GM23248 (cell line): ENCODE measurements at places on chromosomes 2 and 18. TPM values are rescaled to one million over a fixed set of nuclear protein-coding genes. Genes with fewer than 3 reads are reported as not detected.

The ZNF385B gene
- total RNA-seq, result not detected in 2 replicates

The UGT1A10 gene
- not detected in 2 replicates for total RNA-seq

The VSNL1 gene
- total RNA-seq, result 1.8 TPM in 1 of 2 replicates, not detected in the other

The LTBP1 gene
- total RNA-seq, result 198 and 211 TPM in 2 replicates

The TCF23 gene
- total RNA-seq, result not detected in 2 replicates

The RBM44 gene
- total RNA-seq, result 0.11 and 2.8 TPM in 2 replicates

The G6PC2 gene
- total RNA-seq, result not detected in 2 replicates

The NCKAP1 gene
- 169 and 201 TPM in 2 replicates for total RNA-seq

The ANTXR1 gene
- 126 and 128 TPM in 2 replicates for total RNA-seq

The MYOM1 gene
- total RNA-seq, result 0.65 TPM in 1 of 2 replicates, not detected in the other

The POTEF gene
- total RNA-seq, result not detected in 2 replicates

The CARF gene
- total RNA-seq, result 8.1 and 9.5 TPM in 2 replicates

The ASB3 gene
- 23.0 and 51.6 TPM in 2 replicates for total RNA-seq

The GATA6 gene
- 17.6 and 19.0 TPM in 2 replicates for total RNA-seq

The FZD7 gene
- 53.7 and 56.4 TPM in 2 replicates for total RNA-seq

The NBEAL1 gene
- total RNA-seq, result 36.0 and 45.1 TPM in 2 replicates

The TMEM18 gene
- total RNA-seq, result 9.9 and 16.2 TPM in 2 replicates

The LINC00305 gene
- total RNA-seq, result not detected in 2 replicates

The FBXO36 gene
- total RNA-seq, result 2.3 and 5.3 TPM in 2 replicates

The KRTCAP3 gene
- not detected in 2 replicates for total RNA-seq

The TGFA gene
- total RNA-seq, result 14.8 and 17.3 TPM in 2 replicates

The RAB27B gene
- 0.13 and 0.54 TPM in 2 replicates for total RNA-seq

The RND3 gene
- total RNA-seq, result 244 and 271 TPM in 2 replicates

The ARHGAP25 gene
- total RNA-seq, result not detected in 2 replicates

The GAD1 gene
- 0.13 and 2.6 TPM in 2 replicates for total RNA-seq

The GALNT14 gene
- 1.4 and 3.5 TPM in 2 replicates for total RNA-seq

The EMILIN2 gene
- total RNA-seq, result 23.9 and 30.2 TPM in 2 replicates

The FTCDNL1 gene
- 0.13 and 0.65 TPM in 2 replicates for total RNA-seq

The CD207 gene
- total RNA-seq, result not detected in 2 replicates

The GDF7 gene
- total RNA-seq, result not detected in 2 replicates

The MAP3K19 gene
- total RNA-seq, result not detected in 2 replicates

The STAT1 gene
- total RNA-seq, result 227 and 232 TPM in 2 replicates

The HMSD gene
- total RNA-seq, result not detected in 2 replicates

The ABCG5 gene
- not detected in 2 replicates for total RNA-seq

The MAPRE2 gene
- 6.1 and 11.2 TPM in 2 replicates for total RNA-seq

The IHH gene
- not detected in 2 replicates for total RNA-seq

The SCTR gene
- not detected in 2 replicates for total RNA-seq

The FASTKD2 gene
- total RNA-seq, result 27.2 and 38.4 TPM in 2 replicates

The ZNF521 gene
- 12.1 and 17.9 TPM in 2 replicates for total RNA-seq

The RAB6C gene
- not detected in 2 replicates for total RNA-seq

The FAM117B gene
- 0.51 and 1.2 TPM in 2 replicates for total RNA-seq

The DPY30 gene
- total RNA-seq, result 57.8 and 65.6 TPM in 2 replicates

The KATNAL2 gene
- total RNA-seq, result 3.9 and 9.6 TPM in 2 replicates

The IL1RL1 gene
- total RNA-seq, result not detected in 2 replicates

The CEBPZ gene
- total RNA-seq, result 34.0 and 35.0 TPM in 2 replicates

The KHK gene
- not detected in 2 replicates for total RNA-seq

The UPP2 gene
- not detected in 2 replicates for total RNA-seq

The SMYD5 gene
- total RNA-seq, result 20.1 and 33.0 TPM in 2 replicates

The C2orf66 gene
- total RNA-seq, result not detected in 2 replicates
